ENCODE measurements at places on chromosomes 4 and X.

GRCh38 chrX:72713130-72713529, 976 bp downstream of the PHKA1 start:
- no peak for DNase-seq

- no peak for DNase-seq
These were observed 38.6 kb downstream of the AR start for GRCh38 chrX:67582436-67582835.

- no peak for DNase-seq
These were observed 48.0 kb upstream of the STARD8 start for GRCh38 chrX:68599256-68600152.

GRCh38 chrX:100995469-100995868, 26.0 kb downstream of the ARL13A start:
- DNase-seq: no peak

DNA sequence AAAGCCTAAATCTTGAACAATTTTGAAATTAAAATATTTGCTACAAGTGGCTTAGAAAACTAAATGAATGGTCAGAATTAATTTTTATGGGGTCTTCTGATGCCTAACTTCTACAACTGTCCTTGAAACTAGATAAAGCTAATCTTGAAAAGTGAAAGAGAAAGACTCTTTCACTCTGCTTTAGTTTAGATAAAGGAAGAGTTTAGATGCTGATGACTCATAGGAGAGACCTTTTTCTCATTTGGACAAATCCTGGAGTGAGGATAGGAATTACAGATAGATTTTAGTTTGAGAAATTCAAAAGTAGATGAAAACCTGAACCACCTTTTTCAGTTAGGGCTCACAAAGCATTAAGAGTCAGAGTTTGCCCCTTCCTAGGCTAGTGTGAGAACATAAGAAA, 342.3 kb upstream of the GRID2 start:
- no peak for DNase-seq

- DNase-seq: no peak
These were observed 88.2 kb upstream of the CAMK2D start for GRCh38 chr4:113849771-113850170.

GRCh38 chr4:4693258-4693657, 151.4 kb upstream of the STX18 start:
- DNase-seq: no peak

- DNase-seq: no peak
These were observed 68.7 kb upstream of the ENPP6 start for GRCh38 chr4:184286358-184286757.

- no peak for DNase-seq
These were observed 2.4 kb upstream of the PPP3CA start for GRCh38 chr4:101349801-101350064.

- DNase-seq: no peak
These were observed 189.3 kb downstream of the DHRSX start for GRCh38 chrX:2311501-2311900.

DNA sequence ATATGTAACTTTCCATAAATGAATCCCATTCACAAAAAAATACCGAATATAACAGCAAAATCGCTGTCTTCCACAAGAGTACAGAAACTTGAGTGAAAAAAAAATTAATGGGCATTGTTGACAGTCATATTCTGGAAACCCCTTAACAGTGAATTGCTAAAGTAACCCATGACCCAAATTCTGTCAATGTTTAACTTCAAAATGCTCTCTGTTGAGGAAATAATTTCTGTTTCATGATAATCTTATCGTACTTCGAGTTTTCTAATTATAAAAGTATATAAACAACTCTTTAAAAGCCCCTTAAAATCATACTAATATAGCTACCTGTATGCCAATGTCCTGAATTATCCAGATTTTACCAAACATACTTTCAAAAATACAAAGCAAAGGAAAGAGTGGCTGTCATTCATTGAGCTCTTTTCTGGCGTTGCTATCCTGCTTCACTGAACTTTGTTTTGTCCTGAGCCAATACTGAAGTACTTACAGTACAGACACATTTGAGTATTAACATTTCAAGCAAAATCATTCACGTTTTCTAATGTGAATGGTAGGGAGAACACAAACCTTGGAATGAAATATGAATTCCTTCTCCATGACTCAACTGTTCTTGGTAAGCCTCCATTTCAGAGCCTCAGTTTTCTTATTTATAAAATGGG, 2.4 kb downstream of the XAGE3 start:
- no peak for DNase-seq

- DNase-seq: no peak
These were observed 8.1 kb downstream of the COQ2 start for GRCh38 chr4:83276299-83277040.

DNA sequence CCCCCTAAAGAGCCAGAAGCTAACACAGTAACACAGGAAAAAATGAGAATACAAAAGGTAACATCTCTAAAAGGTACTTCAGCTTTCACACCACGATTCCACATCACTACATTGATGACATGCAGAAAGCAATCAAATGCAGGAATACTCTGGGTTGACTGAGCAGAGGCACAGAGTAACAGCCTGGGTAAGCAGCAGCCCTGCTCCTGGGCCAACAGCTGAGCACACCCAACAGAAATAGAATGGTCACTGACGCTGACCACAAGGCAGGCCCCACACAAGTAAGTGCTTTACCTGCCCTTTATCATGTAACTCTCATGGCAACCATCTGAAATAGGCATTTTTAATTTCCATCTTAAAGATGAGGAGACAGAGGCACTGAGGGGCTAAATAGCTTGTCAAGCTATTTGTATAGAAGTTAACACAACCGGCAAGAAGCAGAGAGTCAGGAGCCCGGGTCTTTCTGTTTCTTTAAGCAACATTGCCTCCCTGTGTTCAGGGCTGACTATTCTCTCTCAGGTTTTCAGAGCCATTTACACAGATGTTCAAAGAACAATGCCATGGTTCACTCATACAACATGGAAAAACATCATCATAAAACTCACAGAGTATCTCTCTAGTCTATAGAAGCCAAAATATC, 168.9 kb downstream of the ZNF674 start:
- DNase-seq: no peak

- peak; percentile 11 for DNase-seq
These were observed 13.1 kb upstream of the ACOT9 start for GRCh38 chrX:23756165-23756564.
